ENCODE measurements at places on chromosomes 2 and 18.

- DNase-seq = no peak
Observed at GRCh38 chr2:171274757-171275156, 114.1 kb upstream of the TLK1 start.

GRCh38 chr18:34322365-34323289, 97.9 kb upstream of the NOL4 start:
- DNase-seq = peak; percentile 39

DNA sequence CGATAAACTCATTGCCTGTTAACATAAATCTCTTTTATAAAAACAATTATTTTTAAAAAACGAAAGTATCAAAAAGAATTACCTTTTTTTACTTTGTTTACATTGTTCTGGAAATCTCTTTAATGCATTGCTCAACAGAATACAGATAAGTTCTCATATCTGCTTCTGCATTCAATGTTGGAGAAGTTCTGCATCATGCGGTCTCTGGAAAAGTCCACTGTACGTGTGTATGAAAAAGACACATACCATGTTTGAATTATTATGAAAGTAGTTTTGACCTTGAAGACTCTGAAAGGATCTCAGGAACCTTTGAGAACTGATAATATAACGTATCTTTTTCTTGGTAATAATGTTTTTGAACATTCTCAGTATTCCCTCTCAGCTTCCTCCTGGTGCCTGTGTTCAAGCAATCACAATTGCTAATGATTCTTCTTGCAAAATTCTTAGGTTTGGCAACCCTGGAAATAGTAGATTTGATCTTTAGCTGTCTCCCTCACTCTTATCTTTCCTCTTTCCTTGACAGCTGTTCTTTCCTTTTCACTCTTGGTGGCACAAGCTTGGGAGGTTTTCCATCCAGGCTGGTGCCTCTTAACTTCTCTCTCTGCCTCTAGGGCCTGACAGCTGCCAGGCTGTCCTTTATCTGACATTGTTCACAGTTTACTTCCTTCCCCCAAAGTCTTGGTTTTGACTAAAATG, 12.4 kb upstream of the IL1R1 start:
- DNase-seq = no peak

DNA sequence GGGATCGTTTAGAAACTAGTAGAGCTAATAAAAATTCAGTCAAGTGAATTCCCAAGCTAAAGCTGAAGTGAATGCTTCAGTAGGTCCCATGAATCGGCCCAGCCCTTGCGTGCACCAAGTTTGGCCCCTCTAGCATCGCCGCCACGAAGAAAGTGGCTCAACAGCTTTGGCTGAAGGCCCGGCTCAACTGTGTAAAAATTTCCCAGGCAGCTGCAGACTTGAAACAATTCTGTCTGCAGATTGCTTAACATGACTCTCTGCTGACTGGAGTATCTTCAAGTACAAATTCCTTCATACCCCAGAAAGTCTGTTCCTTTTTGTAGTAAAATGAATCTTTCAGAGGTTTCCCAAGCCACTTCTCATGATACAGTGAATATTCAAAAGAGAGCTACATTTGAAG, 32.7 kb downstream of the ALMS1 start:
- no peak for DNase-seq

GRCh38 chr2:221897718-221898117, 325.6 kb upstream of the EPHA4 start:
- DNase-seq = no peak

DNA sequence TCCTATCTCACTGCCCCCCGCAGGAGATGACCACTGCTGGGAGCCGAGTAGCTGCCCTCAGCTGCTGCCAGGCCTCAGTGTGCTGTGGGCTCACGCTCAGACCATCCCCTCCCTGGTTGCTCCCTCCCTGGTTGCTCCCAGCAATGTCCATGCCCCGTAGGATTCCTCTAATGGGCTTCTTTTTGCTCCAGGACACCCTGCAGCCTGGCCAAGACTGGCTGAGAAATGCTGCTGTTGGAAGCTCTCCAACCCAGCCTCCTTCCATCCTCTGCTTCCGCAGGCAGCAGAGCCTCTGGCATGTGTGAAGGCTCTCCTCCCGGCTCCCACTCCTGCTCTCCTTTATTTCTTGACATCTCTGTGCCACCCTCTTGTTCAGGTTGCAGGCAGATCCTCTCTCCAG, 48.6 kb downstream of the SOX11 start:
- no peak for DNase-seq

Data from NCI-H1930 (cell line).